ENCODE measurements at places on chromosomes 3 and 15. TPM values are rescaled to one million over a fixed set of nuclear protein-coding genes. Genes with fewer than 3 reads are reported as not detected.

GRCh38 chr15:51497806-51498205 is 124.8 kb downstream of the DMXL2 start:
- no peak overlapping the region for H3K4me3 ChIP-seq
- no peak overlapping the region for H3K27ac ChIP-seq
- no peaks in the 10 kb centered on the region for H3K4me1 ChIP-seq

IMP3 gene
- 62.1 TPM for total RNA-seq

MINAR1 gene
- 1.5 TPM for total RNA-seq

DNA sequence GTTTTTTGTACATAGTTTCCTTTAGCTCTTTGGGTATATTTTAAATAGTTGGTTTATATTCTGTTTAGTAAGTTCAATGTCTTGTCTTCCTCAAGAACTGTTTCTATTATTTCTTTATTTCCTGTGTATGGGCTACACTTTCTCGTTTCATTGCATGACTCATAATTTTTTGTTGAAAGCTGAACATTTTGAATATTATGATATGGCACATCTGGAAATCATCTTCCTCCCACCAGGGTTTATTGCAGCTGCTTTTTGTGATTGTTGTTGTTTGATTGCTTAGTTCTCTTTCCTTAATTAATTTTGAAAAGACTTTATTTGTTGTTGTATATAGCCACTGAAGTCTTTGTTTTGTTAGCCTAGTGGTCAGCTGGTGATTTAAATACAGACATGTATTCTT is 43.8 kb downstream of the LSM3 start:
- no peaks in the 10 kb centered on the region for H3K36me3 ChIP-seq
- H3K27me3 ChIP-seq = no peaks in the 10 kb centered on the region
- H3K4me3 ChIP-seq = no peak overlapping the region
- no peaks in the 10 kb centered on the region for H3K4me1 ChIP-seq
- DNase-seq = no peak

XCR1 gene
- total RNA-seq = not detected

DNA sequence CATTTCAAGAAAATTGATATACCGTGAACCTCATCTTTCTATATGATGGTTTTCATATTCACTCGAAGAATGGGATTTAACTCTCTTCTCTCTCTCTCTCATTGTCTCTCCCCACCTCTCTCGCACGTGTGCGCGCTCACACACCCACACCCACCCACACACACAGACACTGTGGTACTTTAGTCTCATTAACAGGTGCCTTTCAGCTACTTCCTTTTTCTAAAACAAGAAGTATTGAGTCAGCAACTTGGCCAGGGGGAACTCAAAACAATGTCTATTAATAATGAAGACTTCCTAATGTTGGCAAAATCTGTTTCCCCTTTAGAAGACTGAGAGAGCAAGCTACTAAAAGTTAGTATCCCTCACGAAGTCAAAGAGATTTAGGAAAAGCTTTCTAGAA is 150.7 kb downstream of the TMCO5A start:
- no peaks in the 10 kb centered on the region for H3K36me3 ChIP-seq
- DNase-seq = no peak
- H3K4me1 ChIP-seq = no peaks in the 10 kb centered on the region
- H3K27me3 ChIP-seq = no peaks in the 10 kb centered on the region
- no peak overlapping the region for H3K4me3 ChIP-seq

LAMB2 gene
- 75.4 TPM for total RNA-seq

- no peak for DNase-seq
- H3K27me3 ChIP-seq = no peaks in the 10 kb centered on the region
- no peak overlapping the region for H3K27ac ChIP-seq
- H3K4me3 ChIP-seq = no peak overlapping the region
Observed at GRCh38 chr3:185207481-185207880, 46.4 kb downstream of the EHHADH start.

DNA sequence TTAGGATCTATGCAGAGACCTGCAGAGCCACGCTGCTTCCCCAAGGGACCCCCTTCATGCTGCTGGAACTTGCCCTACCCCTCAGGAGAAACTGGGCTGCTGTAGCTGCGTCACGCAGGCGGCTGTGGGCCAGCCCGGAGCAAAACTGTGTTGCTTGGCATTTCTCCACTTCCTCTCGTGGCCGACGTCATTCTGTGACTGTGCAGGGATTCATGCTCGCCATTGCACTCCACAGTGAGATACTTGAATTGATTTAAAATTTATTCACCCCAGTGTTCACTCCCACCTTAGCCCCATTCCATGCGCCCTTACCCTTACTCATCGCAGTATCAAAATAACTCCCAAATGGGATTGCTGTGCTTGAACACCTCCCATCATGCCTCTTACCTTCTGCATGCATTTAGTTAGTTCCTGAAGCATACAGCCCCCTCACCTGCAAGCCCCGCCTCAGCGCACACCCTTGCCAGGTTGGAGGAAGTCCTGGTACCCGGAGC is 45.7 kb downstream of the TMEM44 start:
- H3K4me3 ChIP-seq = no peak overlapping the region
- DNase-seq = no peak
- no peaks in the 10 kb centered on the region for H3K4me1 ChIP-seq
- no peaks in the 10 kb centered on the region for H3K27me3 ChIP-seq

DNA sequence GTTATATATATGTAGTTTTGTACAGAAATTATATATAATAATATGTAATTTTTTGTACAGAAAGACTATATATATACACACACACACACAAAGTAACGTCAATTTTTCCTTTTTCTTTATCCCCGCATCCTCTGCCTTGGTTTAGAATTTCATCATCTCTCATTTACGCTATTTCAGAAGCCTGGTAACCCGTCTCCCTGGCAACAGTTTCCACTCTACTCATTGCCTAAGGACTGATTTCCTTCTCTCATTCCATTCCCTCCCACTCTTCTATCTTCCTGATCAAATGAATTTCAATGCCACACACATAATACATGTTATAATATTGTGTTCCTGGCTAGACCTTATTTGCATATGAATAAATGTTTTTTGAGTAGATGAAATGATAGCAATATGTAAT is 47.8 kb upstream of the NDN start:
- H3K4me1 ChIP-seq = no peaks in the 10 kb centered on the region
- H3K27ac ChIP-seq = no peak overlapping the region
- H3K36me3 ChIP-seq = no peaks in the 10 kb centered on the region

GRCh38 chr15:67043939-67044771 is 21.2 kb upstream of the SMAD3 start:
- DNase-seq = peak; percentile 66
- peaks cover 19% of the 10 kb centered on the region for H3K4me1 ChIP-seq
- no peak overlapping the region for H3K27ac ChIP-seq
- H3K36me3 ChIP-seq = no peaks in the 10 kb centered on the region
- no peaks in the 10 kb centered on the region for H3K27me3 ChIP-seq

GRCh38 chr15:90790057-90790456 is 72.9 kb downstream of the BLM start:
- H3K36me3 ChIP-seq = no peaks in the 10 kb centered on the region
- H3K4me3 ChIP-seq = no peak overlapping the region
- no peaks in the 10 kb centered on the region for H3K27me3 ChIP-seq
- no peak overlapping the region for H3K27ac ChIP-seq

DNA sequence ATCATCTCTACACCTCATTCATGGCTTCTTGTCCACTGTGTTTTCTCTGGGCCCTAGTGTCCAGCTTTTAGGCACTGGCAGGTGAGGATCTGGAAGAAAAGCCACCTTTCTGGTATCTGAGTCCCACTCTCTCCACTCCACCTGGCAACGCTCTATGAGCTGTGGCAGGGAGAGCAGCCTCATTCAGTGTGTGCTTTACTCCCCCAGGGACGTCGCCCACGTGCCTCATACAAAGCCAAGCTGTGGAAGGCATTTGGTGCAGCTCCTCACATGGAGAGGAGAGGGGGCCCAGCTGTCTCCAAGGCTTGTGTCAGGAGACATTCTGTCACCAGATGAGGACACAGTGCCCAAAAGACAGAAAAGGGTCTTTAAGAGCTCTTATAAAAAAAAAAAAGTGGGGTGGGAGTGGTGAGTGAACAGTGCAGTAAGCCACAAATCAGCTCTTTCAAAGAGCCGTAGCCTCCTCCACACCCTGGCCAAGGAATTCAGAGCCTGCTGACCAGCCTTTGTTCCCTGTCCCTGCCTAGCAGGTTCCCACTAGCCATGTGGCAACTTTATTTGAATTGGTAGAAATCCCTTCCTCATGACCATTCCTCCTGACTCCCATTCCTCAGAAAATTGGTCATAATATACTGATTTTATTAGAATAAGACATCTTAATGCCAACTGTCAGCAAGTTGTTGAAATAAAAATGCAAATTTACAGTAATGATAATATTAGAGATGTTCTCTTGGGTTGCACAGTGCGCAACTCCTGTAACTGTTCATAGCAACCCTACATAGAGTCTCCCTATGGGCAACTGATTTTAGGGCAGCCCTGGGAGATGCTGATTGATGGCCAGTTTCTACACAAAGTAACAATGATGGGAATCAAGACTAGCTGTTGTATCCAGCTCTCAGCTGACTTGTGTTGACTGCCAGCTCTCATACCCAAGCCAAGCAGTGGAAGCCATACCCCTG is 29.5 kb downstream of the GALNT15 start:
- DNase-seq = peak; percentile 53
- no peaks in the 10 kb centered on the region for H3K27me3 ChIP-seq
- H3K36me3 ChIP-seq = no peaks in the 10 kb centered on the region
- peaks cover 7% of the 10 kb centered on the region for H3K4me1 ChIP-seq

Data from neural progenitor cell (in vitro differentiated cells).